ENCODE measurements at places on chromosomes 7 and 10.

DNA sequence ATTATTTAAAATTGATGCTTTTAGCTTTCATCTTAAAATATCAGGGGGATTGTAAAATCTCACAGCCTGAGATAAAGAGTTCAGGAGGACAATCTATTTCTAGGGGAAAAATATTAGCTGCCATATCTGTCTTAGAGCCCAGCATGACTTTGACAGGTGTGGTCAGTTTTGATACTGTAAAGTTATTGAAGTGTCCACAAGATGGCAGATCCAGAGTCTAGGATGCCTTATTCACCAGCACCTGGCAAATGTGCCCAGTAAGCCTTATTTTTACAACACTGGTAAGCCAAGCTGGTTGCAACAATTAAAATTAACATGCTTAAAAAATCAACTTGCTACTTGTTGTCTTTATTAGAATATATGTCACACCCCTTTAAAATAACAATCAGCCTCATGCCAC is 579.3 kb downstream of the SH2D4B start:
- no peak for DNase-seq

- DNase-seq, result no peak
Observed at GRCh38 chr7:38694326-38694725, 63.2 kb upstream of the AMPH start.

DNA sequence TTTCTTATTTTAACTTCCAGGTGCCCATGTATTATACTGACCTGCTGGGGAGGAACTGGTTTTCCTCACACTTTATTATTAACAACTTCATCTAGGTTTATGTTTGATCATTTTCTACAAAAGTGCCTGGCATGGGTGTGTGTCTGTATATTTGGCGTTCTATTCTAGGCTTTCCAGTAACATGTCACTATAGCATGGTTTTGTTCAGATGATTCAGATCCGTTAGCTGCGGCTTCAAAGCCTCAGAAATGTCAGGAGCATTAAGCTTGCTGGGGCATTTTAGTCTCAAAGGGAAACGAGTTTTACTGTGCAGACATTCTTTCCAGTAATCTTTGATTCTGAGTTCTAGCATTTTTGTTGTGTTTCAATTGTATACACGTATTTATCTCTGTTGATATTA is 2.3 kb downstream of the INPP5A start:
- peak; percentile 35 for DNase-seq

- DNase-seq, result no peak
Observed at GRCh38 chr10:94777886-94778458, 15.5 kb downstream of the CYP2C19 start.

GRCh38 chr7:47496056-47496665 is 85.8 kb downstream of the TNS3 start:
- no peak for DNase-seq

DNA sequence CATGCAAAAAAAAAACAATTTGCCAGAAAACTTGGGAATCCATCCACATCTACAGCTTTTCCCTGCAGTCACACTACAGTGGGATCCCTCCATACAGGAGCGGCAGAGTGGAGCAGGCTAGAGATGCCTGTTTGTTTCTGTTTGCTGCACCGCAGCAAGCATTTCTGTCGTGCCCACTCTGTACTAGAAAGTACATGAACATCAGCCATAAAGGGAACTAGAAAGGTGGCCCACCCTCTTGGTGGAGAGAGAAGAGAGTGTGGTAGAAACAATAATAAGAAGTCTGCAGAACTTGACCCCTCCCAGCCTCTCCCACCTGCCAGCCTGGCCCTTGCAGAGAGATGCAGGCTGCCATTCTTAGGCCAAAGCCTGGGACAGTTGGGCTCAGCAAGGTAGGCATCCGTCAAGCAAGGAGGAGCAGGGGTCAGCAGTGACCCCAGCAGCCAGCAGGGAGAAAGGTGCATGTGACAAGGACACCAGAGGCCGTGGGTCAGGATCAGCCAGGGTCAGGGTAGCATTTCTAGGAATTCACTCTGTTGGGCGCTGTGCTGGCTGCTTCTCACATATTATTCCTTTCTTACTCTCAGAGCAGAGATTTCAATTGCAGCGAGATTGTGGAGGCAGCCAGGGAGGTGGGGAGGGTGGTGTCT is 171.8 kb downstream of the EGFR start:
- no peak for DNase-seq

GRCh38 chr7:158782761-158783401 is 46.4 kb downstream of the ESYT2 start:
- no peak for DNase-seq

DNA sequence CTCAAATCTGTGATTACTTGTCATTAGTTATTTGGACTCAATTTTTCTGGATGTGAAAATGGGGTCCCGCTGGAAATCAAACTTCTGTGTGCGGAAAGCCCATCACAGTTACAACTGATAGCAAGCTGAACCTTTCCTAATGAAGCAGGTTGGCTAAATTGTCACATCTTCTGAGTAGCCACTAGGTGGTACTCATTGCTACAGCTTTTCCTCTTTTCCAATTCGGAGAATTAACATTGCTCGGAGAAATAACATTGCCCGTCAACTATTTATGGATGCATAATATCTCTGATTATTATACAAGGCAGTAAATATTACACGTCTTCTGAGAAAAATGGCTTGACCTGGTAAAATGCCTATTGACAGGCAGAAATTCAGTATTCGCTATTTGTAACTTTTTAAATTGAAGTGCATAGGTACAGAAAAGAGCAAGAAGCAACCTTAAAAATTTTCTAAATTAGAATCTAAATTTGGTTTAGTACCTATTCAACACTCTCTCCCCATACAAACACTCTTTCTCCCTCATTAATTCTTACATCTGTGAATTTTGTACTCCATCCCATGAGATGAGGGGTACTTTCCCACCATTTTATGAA is 17.3 kb upstream of the BLOC1S2 start:
- no peak for DNase-seq

- no peak for DNase-seq
Observed at GRCh38 chr7:90708841-90709317, 112.8 kb downstream of the CDK14 start.

DNA sequence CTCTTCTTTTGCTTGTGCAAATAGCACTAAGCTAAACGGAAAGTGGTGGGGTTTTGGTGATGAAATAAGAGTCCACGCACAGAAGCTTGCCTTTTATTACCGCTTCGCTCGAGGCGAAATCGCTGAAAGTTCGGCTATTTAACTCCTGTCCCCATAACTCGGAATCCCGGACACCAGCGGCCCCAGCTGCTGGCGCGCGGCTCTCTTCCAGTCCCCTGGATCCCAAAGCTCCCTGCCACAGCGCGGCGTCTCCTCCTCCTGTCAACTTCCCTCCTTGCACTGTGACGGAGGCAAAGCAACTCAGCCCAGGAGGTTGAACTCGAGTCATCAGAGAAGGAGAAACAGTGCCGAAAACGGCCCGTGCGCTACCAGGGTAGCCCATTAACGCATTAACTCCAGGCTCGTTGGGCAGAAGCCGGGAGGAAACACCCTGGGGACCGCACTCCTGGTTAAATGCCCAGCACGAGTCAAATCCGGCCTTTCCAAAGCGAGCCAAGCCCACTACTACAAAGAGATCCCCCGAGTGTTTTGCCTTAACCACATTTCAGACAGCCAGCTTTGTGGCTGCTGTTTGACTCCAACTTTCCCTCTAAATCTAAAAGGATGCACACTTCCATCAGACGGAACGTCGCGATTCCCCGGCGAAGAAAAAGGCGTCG is 1.3 kb downstream of the SEMA3D start:
- no peak for DNase-seq

DNA sequence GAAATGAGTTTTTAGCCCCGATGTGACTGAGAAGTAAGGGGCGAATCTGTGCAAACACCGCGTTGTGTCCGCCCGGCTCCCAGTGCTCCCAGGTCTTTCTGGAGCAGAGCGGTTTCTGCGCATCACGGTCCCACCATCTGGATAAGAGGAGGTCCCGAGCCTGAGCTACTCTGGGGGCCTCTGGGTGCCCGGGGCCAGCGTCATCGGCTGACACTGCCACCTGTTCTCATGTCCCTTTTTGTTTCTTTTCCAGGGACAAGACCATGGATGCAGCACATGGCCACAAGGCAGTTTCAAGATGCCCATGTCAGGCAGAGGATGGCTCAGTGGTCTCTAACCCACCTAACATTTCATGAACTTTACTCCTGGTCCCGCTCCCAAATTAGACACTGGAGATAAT is 24.9 kb downstream of the KLF6 start:
- DNase-seq, result no peak

DNA sequence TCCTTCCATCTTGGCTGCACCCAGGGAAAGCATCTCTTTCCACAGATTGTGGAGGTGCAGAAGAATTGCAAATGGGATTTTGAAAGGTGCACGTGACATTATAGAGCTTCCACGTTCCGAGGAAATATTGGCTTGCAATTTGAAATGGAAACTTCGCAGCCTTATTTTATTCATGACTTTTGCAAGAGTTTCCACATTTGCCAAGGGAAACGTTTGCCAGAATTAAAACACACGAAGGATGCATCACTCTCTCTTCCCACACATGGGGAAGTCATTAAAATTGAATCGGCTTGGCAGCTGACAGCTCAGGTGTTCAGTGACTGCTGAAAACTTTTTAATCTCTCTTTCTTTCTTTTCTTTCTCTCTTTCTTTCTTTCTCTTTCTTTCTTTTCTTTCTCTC is 475.4 kb upstream of the IGFBP3 start:
- DNase-seq, result no peak

GRCh38 chr7:153390955-153391354 is 631.4 kb downstream of the ACTR3B start:
- no peak for DNase-seq

GRCh38 chr10:32377458-32378259 is 30.7 kb upstream of the EPC1 start:
- DNase-seq, result peak; percentile 32

DNA sequence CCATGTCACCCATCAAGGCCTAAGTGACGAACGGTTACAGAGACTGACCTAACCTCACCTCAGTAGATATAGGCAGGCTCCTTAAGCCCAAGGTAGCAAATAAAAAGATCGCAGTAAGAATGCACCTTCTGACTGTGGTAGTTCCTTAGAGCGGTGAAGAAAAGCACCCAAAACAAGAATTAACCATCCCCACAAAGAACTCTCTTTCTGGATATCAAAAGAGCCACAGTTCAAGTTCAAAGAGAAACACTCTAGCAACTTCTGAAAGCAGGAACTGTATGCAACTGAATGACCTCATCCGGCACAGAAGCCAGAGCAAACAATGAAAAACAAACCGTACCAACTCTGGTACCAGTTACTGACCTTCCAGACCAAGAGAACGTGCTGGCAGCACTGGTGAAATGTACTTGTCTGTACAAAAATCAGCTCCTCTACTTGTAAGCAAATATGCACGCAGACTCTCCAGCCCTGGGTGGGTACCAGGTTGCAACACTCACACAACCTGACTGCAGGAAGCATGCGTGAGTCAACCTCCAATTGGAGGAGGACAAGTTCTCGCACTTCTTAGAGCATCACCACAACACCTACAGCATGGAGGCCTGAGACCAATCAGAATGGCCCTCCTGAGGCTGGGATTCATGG is 202.7 kb downstream of the FAM107B start:
- DNase-seq, result peak; percentile 66

DNA sequence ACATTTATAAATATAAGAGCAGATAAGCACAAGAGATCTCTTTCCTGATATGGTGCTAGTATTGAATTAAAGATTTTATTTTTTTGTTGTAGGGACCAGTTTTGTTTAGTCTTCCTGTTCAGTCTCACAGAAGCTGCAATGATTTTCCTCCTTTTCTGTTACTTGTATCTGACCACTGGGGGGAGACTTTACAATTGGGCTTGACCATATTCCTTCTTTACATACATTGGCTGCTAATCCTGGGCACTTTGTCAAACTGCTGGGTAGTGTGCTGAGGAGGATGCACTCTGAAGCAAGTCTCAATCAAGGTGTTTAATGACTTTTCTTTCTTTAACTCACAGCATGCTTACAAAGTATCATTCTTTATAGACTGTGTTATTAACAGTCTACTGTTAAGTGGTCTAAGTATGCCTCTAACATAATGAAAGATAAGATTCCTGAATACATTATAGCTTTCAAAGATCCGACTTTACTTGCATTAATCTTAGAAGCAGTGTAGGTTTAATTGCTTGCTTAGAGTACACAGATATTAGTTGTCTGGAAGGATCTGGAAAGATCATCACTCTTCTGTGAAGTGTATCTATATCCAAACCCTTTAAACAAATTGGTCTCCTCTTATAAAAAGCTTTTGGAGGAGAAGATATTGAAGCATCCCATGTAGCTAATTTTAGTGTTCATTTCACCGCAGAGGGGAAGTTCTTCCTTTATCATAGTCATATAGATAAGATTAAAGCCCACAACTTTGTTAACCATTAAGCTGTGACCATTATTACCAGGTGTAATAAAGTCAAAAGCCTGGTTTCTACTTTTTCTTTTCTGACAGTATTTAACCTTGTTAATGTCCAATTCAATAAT is 3.1 kb downstream of the PALS2 start:
- DNase-seq, result no peak

GRCh38 chr10:123783296-123783695 is 108.3 kb downstream of the CPXM2 start:
- no peak for DNase-seq

GRCh38 chr7:102395592-102395872 is 631 bp upstream of the PRKRIP1 start:
- DNase-seq, result no peak

DNA sequence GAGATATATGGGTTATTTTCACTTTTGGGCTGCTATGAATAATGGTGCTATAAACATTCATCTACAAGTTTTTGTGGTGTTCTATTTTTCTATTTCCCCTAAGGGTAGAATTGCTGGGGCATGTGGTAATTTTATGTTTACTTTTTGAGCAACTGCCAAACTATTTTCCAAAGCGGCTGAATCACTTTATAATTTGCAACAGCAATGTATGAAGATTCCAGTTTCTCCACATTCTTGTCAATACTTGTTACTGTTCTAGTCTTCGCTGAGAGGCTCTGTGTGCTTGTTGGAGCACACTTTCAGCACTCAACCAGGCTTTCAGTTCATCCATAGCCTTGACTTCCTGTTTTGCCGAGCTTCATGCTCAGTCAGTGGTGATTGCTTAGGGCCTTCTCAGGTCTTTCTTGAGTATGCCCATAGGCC is 39.0 kb downstream of the ADK start:
- DNase-seq, result no peak

- no peak for DNase-seq
Observed at GRCh38 chr7:98088109-98088508, 18.6 kb upstream of the LMTK2 start.

DNA sequence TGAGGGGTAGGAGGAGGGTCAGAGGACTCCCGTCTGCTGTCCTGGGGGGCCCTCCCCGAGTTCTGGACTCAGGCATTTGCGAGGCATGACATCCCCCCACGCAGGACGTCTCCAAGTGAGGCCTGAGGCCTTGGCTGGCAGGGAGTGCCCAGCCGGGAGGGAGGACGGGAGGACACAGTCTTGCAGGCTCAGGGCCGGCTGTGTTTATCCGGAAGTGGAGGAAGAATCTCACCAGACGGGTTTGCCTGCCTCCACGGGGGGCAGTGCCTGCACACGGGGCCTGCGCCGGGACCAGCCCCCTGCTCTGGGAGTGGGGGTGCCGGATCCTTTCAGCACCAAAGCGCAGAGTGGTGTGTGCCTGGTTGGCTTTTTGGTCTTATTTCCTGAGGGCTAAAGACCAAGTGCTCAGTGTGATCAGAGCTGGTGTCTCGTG is 10.9 kb downstream of the PWWP2B start:
- DNase-seq, result no peak

GRCh38 chr10:52756966-52757365 is 15.6 kb downstream of the MBL2 start:
- DNase-seq, result no peak
